Cardiac septum (tissue), 1 donor: ENCODE measurements at places on chromosomes 7 and 10. TPM values are rescaled to one million over a fixed set of nuclear protein-coding genes. Genes with fewer than 3 reads are reported as not detected.

The UPK3B gene
- total RNA-seq, result 0.38 TPM

The CACNB2 gene
- total RNA-seq, result 20.6 TPM

The CLEC2L gene
- total RNA-seq, result not detected

The GBF1 gene
- total RNA-seq, result 46.4 TPM

DNA sequence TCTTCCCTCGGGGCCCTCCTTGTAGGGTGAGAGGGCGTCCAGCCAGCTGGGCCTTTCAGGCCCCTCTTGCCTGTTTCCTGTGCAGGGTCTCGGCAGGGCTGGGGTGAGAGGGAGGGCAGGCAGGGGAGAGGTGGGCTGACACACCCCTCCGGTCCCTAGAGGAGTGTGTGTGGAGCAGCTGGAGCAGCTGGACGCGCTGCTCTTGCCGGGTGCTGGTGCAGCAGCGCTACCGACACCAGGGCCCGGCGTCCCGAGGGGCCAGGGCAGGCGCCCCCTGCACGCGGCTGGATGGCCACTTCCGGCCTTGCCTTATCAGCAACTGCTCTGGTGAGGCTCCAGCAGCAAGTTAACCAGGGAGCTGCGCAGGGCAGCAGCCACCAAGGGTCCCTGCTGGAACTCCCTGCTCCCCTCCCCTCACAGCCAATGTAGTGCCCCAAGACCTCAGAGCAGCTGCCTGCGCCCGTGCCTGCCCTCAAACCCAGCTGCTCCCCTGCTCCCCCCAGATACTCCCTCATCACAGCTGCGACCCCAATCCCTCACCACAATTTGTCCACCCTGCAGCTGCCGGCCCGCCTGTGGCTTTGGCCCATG lies 15.7 kb upstream of the ZNF862 start:
- peak; percentile 73 for DNase-seq

GRCh38 chr10:32298075-32298812 lies 48.7 kb downstream of the EPC1 start:
- no peak for DNase-seq

DNA sequence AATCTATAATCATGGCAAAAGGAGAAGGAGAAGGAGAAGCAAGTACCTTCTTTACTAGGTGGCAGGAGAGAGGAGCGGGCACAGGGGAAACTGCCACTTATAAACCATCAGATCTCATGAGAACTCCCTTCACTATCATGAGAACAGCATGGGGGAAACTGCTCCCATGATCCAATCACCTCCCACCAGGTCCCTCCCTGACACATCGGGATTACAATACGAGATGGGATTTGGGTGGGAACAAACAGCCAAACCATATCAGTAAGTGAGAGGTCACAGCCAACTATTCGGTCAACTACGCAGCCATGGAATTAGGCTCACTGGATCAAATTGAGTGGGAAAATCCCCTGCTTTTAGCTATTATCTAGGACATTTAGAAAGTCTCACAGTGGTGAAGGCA lies 54.2 kb upstream of the STEAP1B start:
- DNase-seq, result no peak

DNA sequence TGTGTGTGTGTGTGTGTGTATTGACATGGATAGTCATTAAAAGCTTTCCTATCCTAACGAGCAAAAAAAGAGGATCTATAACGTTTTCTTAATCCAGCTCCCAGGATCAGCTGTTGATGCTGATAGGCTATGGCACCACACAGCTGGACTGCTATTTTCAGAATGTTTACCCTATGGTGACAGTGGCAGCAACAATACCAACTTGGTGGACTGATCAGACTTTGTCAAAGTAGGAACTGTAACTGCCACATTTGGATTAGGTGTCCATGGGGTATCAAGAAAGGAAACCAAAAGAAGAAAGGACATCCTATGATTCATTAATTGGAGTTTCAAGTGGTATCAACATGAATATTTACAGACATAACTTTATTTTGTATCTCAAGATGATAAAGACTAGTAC lies 2.7 kb upstream of the CLEC5A start:
- no peak for DNase-seq

DNA sequence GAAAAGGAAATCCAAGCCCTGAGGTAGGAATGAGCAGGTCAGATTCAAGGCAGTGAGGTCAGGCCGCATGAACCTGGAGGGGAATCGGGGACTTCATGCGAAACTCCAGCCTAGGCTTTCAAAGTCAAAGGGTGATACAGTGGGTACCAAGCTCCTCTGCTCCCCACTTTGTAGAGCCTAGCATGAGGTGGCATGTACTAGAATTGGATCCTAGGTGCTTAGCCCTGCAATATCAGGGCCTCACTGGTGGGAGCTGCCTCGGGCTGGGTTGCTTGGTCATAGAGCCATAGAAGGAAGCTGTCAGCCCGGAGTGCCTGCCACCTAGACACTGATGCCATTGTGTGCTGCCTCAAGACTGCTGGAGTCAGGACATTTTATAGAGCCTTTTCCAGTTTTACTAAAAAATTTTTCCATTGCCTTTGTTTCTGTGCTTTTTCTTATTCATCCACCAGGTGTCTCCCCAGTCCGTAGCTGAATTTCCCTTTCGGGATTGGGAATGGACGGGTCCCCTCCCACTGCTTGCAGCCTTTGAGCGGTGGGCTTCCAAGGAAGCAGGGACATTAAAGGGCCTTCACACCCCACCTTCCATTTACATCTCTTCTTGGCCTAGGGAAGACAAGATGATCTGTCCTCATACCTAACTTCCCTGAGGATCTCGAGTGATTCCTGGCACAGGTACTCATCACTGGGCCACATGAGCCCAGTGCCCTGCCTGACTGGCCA lies 5.5 kb upstream of the LZTS2 start:
- DNase-seq, result no peak

GRCh38 chr10:43091846-43092245 lies 15.0 kb downstream of the RET start:
- no peak for DNase-seq

GRCh38 chr7:36659172-36659516 lies 65.2 kb downstream of the AOAH start:
- DNase-seq, result no peak
